Activated gamma-delta T cell treated with Interleukin-2 at 50 U/mL for 16 hours (primary cell): ENCODE measurements at places on chromosomes 5 and 9.

GRCh38 chr9:88383176-88383575 is 5.1 kb upstream of the SPIN1 start:
- DNase-seq = no peak

GRCh38 chr9:10254338-10254737 is 358.5 kb downstream of the PTPRD start:
- DNase-seq = no peak

GRCh38 chr5:135255461-135256178 is 143.4 kb downstream of the MACROH2A1 start:
- no peak for DNase-seq

GRCh38 chr5:157354800-157355199 is 88.9 kb downstream of the CYFIP2 start:
- no peak for DNase-seq

DNA sequence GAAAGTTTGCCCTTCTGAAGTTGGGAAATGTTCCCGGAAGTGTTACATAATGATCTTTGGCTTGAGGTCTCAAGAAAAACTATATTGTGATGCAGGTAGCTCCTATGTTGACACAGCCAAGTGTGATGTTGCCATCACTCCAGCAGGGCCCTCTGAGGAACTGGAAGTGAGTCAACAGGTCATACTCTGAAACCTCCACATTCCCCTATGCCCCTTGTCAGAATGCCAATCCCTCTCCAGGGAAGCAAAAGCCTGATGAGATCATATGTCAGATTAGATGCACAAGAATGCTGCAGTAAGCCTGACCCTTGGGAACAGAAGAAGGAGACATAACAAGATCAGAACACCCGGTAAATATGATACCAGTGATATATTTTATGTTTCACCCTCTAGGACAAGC is 66.8 kb upstream of the ITGA2 start:
- DNase-seq = no peak
